ENCODE measurements at places on chromosomes 7 and 10.

- DNase-seq: no peak
These were observed 148.4 kb upstream of the AHR start for GRCh38 chr7:17150018-17150417.

GRCh38 chr10:76071653-76072365 is 640.4 kb downstream of the LRMDA start:
- DNase-seq: no peak

- DNase-seq: no peak
These were observed 1.8 kb downstream of the GNG11 start for GRCh38 chr7:93923296-93923695.

DNA sequence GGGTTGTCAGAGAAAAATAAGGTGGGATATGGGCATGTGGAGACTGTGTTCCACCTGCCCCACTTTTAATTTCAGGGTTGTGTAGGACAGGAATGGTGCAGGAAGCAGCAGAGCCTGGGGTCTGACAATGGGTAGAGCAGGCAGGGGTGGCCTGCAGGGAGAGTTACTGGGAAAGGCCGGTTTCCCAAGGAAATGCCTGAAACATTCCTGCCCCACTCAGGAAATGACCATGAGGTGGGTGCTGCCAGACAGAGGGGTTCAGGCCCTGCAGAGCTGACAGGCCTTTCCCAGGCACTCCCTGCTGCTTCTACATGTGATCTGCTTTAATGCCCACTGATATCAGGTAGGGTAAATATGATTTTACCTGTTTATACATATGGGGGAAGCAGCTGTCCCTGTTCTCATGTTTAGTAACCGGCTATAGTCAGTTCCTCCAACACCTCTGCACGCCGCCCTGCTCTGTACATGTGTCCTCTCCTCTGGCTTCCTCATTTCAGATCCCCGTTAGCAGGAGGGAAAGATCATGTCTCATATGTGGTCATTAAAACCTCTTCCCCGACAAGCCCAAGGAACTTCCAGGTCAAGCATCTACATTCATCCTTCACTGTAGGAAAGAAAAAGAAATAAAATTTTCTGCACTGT is 118.6 kb upstream of the PRSS58 start:
- no peak for DNase-seq

DNA sequence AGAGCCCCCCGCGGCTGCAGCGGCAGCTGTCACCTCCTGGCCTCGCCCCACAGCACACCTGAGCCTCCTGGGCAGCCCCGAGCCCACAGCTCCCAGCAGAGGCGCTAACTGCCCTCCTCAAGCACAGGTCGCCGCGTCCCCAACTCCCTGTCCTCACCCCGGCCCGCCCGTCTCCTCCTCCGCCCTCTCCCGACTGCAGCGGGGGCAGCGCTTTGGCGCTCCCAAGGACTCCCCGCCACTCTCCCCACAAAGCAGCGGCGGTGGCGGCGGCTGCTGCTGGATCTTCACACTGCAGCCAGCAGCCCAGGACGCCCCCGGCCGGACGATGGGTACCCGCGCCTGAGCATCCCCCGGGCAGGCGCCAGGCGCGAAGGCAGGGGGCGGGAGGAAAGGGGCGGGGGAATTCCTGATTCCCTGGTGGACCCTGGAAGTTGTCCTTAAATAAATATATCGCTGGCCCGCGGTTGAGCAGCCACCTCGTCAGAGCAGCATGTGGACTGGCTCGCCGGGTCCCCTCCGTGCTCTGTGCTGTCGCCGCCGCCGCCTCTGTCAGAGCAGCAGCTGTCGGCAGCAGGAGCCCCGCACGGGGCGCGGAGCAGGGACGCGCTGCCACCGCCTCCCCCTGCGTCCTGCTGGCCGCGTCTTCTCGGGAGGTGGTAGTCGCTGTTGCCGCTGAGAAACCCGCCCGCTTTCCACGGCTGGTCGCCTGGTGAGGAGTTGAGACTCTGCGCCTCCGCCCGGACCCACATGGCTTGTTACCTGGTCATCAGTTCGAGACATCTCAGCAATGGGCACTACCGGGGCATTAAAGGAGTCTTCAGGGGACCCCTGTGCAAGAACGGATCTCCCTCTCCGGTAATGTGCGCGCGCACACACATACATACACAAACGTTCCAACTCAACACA is at the start of gene ZNF804B:
ZNF804B (plus strand) TSS at position 471 of the 906 bp plus-strand sequence; CDS start at position 748, 277 bp downstream.
- no peak for DNase-seq

DNA sequence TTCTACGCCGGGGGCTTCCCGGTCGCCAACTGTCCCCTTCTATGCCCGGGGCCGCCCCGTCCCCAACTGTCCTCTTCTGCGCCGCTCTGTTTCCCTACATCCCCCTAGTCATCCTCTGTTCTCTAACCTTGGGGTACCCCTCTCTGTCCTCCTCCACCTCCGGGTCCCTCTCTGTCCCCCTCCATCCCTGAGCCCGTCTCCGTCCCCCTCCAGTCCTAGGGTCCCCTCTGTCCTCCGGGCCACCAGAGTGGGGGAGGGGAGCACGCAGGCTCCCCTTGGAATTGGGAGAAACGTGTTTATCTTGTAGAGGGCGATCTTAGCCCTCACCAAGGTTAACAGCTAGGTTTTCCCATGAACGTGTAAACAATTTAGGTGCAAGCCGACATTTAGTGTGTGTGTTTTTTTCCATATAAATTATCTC is 852 bp upstream of the KLF6 start:
- no peak for DNase-seq

DNA sequence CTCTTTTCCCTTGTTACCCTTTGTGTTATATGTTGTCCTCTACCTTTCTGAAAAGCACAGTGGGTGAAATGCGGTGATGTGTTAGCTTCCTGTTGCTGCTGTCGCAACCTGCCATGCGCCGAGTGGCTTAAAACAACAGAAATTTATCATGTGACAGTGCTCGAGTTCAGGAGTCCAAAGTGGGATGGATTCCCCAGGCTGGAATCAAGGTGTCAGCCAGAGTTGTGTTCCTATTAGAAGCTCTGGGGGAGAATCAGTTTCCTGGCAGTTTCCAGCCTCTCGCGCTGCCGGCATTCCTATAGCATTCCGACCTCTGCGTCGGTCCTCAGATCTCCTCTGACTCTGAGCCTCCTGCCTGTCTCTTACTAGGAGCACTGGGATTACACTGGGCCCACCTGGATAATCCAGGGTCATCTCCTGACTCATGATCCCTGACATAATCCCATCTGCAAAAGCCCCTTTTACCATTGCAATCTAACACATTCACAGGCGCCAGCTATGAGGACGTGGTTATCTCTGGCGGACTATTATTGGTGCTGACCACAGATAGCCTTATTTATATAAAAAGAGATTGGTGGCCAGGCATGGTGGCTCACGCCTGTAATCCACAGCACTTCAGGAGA is 207.5 kb downstream of the CUX1 start:
- no peak for DNase-seq

GRCh38 chr7:105010504-105011130 is 3.4 kb upstream of the KMT2E start:
- DNase-seq: no peak

DNA sequence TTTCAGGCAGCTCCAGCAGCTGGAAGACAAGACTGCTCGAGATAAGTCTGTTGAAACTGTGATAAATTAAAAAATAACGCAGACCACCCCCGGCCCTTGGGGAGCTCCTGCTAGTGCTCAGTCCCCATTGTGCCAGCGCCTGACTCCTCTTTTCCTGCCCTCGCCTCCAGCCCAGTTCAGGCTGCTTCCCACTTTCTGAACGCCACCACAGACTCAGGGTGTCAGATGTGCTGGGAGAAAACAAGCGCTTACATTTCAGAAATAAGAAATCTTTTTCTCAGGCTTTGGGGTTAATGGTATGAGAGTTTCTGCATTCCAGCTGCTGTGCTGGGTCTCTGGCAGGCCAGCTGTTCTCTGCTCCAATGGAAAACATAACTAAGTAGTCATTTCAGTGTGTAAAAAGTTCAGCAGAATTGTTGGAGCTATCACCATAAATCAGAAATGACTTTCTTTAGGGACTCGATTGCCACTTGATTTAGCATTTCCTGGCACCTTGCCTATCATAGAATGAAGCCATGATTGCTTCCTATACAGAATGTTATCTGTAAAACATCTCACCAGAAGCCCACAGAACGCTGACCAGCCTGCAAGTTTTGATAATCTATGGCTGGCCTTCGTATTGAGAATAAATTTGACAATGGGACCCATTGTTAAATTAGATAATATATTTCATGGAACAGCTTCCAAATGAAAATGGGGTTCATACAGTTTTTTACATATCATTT is 257.0 kb upstream of the ZNF32 start:
- DNase-seq: no peak

- DNase-seq: no peak
These were observed 30.4 kb upstream of the PPP2R2D start for GRCh38 chr10:131870411-131870810.

GRCh38 chr10:45265996-45266395 is 49.4 kb downstream of the OR13A1 start:
- DNase-seq: no peak

DNA sequence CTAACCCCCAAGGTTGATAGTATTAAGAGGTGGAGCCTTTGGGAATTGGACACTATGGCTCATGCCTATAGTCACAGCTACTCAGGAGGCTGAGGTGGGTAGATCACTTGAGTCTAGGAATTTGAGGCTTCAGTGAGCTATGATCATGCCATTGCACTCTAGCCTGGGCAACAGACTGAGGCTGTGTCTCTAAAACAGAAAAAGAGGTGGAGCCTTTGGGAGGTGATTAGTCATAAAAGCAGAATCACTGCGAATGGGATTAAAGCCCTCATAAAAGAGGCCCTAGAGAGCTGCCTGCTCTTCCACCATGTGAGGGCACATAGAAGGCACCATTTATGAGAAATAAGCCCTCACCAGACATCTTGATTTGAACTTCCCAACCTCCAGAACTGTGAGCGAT is 81.9 kb downstream of the SKAP2 start:
- no peak for DNase-seq

DNA sequence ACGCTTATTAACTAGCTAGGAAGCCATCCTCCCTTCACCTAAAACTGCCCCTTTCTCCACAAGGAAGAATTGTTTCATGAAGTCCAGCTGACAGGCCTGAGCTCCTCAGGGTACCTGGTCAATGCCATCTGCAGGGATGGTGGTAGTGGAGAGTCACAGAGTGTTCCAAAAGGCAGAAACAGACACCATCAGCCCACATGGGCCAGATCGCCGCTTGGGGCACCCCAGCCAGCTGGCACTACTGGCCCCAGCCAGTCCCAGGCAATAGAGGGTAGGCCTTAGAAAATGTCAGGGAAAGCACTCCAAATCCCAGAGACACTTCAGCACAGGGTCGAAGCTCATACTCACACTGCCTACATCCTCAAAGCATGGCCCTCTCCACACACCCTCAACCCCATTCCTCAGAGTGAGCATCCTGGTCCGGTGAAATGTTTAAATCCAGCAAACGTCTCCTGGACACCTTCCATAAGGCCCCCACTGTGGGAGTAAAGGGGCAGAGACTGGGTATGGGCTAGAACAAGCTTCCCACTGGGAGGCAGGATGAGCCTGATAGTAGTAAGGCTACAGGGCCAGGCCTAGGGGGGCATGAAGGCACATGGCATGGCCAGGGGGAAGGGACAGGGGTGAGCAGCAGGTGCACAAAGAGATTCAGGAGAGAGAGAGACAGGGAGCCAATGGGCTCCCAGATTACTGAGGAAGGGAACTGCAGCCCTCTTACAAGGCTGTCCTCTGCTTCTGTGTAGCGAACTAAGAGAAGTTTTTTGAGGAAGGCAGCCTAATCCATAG is 1.9 kb downstream of the LRRC20 start:
- no peak for DNase-seq

Data from activated gamma-delta T cell (primary cell).